ENCODE measurements at places on chromosomes 3 and 15.
A peak's percentile ranks its signal among the peaks of the same experiment; 100 is the strongest.

GRCh38 chr3:49120096-49120437, 556 bp downstream of the USP19 start:
- no peak for DNase-seq

GRCh38 chr3:156826896-156827882, 1.0 kb downstream of the LEKR1 start:
- DNase-seq: no peak

DNA sequence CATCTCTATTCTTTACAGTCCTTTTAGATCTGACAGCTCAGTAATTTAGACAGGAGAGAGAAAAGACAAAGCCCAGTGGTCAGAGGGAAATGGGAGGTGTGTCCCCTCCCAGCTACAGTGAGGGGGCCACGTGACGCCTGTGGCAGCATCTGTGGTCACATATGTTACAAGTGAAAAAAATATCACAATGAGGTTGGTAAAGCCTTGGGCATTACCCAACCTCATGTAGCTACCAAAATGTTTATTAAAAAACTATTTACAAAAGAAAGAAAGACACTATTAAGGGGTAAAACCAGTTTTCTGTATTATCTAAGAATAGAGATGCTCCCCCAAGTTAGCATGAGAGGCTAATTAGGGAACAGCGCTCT, 42.9 kb upstream of the PLCL2 start:
- DNase-seq: peak; percentile 13

DNA sequence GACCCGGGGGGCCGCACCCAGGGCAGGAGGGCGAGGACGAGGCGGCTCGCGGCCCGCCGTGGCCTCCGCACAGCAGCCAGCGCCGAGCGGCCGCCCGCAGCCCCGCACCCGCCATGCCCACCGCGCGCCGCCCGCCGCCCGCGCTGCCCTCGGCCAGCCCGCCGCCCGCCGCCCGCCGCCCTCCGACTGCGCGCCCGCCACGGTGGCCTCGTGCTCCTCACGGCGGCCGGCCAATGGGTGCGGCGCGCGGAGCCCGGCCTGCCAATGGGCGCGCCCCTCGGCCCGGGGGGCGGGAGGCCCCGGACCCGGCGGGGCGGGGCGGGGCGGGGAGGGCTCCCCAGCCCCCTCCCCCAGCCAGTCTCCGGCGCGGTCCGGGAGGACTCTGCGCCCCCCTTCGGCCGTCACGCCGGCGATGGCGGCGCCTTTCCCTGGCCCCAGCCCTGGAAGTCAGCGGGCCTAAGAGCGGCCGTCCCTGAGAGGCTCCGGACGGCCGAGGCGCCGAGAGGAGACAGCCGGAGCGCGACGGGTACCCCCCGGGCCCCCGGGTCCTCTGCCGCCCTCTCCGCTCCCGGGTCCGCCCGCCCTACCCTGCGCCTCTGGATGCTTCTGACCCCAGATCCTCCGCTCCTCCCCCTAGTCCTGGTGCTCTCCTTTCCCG, at the start of gene NT5DC2:
NT5DC2 (minus strand) TSS at position 235 of the 658 bp plus-strand sequence; CDS start at position 115, 120 bp downstream.
- DNase-seq: peak; percentile 93

GRCh38 chr3:38698061-38698460, 48.6 kb upstream of the SCN5A start:
- no peak for DNase-seq

- DNase-seq: no peak
Observed at GRCh38 chr3:149252272-149252671, 30.6 kb upstream of the CP start.

DNA sequence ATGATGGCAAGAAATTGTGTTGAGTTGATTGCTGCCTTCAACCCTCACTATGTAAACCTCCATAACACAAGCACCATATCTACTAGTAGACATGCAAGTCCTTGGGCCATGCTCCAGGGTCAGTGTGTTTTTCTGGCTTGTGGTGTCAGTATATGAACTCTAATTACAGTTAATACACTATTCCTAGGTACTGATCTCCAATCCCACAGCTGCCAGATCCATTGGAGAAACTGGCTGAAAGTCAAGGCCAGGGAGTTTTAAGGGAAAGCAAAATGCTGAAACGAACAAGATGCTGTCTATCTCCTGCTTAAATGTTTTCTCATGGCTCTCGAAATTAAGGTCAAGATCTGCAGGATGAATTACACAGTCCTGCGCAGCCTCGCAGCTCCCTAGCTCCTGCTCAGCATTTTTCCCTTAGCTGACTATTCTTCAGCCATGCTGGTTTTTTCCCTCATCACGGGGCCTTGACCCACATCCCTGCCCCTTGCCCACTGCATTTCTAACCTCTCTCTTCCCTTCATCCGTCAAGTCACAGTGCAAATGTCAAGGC, 425.0 kb upstream of the ADAMTS9 start:
- DNase-seq: no peak

DNA sequence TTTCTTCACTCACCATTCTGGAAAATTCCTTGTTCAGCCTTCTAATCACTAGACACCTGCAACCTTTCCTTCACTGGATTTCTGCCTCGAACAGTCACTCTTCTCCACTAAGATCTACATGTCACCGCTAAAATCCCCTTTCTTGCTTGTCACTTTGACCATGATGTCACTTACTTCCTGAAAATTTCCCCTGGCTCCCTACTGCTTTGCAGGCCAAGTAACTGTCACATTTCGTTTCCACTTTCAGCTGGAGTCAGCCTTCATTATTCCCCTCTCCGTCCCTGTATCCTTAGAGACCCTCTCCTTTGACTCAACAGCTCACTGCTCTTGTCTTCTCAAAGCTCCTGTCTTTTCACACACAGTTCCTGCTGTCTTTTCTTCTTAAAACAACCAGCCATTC, 15.9 kb downstream of the CHL1 start:
- DNase-seq: peak; percentile 9

- DNase-seq: no peak
Observed at GRCh38 chr3:172630316-172630715, 80.6 kb downstream of the NCEH1 start.

- DNase-seq: no peak
Observed at GRCh38 chr15:85540085-85540797, 159.8 kb downstream of the AKAP13 start.

DNA sequence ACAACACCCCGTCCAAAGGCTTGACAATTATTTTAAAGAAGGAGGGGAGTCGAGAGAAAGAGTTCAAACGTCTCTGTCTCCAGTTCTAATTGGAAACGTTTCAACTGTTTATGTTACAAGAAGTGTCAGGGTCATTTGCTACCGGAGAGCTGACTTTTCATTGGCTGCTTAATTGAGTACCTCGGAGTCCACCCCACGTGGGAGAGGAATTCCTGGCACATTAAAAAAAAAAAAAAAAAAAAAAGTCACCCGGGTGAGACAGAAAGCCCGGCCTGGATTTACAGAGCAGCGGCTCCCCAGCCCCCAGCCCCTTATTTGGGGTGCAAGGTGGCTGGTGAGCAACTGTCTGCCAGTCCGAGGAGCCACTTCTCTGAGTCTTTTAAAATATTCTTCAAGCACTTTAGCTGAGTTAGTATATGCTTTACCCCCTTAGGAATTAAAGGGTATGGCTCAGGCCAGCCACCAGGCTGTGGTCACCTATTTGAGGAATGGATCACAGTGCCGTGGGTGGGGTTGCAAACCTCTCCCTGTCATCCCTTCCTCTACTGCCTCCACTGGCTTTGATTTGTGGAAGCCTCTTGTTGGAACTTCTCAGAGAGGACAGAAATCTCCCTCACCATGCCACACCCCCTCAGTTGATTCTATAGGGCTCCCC, 3.9 kb upstream of the TLE3 start:
- DNase-seq: no peak

DNA sequence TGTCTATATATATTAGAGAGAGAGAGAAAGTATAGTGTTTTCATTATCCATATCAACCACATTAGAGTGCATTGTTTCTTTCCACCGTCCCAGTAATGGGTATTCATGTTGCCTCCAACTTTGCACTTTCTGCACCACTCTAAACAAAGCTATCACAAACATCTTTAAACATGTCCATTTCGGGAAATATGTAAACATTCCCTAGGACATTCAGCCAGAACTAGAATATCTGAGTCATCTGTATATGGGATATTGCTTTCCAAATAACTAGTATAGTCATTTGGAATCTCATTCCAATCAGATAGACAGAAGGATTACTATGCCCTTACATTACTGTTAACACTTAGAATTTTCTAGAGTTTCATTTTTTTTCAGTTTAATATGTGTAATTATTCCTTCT, 914.9 kb upstream of the EPHA6 start:
- no peak for DNase-seq

GRCh38 chr15:60972866-60973265, 256.2 kb downstream of the RORA start:
- DNase-seq: no peak

GRCh38 chr15:75178171-75178937, 23.3 kb upstream of the C15orf39 start:
- DNase-seq: no peak

GRCh38 chr15:75823860-75824613, 19.2 kb upstream of the UBE2Q2 start:
- no peak for DNase-seq

DNA sequence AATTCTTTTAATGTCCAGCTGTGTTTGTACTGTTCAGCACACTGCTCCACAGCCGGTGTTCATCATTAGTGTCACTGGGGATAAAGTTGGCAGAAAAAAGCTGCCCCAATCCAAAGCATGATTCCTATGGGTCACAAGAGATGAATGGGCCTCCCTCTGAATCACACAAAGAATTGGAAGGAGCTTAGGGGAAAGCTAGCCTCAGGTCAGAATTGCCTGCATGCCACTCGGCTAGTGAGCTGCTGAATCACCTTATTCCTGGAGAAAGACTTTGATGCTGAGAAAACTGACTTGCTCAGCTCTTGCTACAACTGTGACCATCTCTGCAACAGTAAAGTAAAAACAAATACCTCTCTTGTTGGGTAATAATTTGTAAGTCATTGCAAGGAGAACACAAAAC, 3.5 kb downstream of the CCK start:
- no peak for DNase-seq

GRCh38 chr15:34606131-34606530, 22.7 kb upstream of the GOLGA8B start:
- no peak for DNase-seq

DNA sequence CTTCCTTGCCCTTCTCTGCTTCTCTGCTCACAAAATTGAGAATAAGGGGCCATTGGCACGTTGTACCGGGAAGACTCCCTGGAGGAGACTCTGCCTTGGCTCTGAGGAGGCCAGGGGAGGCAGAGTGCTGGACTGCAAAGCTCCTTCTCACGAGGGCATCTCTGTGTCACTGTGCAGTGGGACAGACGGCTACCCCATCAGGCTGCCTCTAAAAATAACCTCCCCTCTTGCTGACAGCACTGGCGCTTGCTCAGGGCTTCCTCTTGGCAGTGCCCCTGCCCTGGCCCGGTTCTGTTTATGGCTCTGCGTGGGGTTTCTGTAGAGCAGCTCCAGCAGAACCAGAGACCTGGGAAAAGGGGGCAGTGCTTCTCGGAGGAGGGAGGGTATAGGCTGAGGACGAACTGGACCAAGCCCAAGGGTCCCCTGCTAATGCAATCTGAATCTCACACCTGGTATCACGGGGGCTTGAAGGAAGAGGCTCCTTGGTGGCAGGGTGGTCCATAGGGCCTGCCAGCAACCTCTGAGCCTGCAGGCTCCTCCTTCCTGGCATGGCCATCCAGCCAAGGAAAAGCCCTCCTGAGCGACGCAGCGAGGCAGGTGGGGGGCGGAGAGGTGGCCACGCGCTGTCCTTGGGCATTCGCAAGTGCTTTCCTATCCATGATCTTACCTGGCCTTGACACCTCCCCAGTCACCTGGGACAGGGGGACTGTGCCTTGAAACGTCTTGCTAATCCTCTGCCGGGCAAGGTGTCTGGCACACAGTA, 63.3 kb upstream of the TLE3 start:
- DNase-seq: no peak

- no peak for DNase-seq
Observed at GRCh38 chr3:194687638-194688199, 2.0 kb downstream of the FAM43A start.

DNA sequence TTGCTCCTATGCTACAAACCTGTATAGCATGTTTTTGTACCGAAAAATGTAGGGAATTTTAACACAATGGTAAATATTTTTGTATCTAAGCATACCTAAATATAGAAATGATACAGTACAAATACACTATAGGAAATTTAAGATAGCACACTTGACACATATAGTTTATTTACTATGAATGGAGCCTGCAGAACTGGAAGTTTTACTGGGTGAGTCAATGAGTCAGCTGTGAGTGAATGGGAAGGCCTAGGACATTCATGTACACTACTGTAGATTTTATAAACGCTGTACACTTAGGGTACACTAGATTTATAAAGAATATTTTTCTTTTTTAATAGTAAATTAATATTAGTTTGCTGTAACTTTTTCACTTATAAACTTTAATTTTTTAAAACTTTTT, 707.7 kb upstream of the EPHA6 start:
- DNase-seq: no peak

GRCh38 chr3:146865175-146865755, 260.1 kb upstream of the PLSCR5 start:
- no peak for DNase-seq

- DNase-seq: no peak
Observed at GRCh38 chr3:146817704-146818103, 212.6 kb upstream of the PLSCR5 start.

- DNase-seq: no peak
Observed at GRCh38 chr3:15331072-15331605, 1.2 kb downstream of the SH3BP5 start.

DNA sequence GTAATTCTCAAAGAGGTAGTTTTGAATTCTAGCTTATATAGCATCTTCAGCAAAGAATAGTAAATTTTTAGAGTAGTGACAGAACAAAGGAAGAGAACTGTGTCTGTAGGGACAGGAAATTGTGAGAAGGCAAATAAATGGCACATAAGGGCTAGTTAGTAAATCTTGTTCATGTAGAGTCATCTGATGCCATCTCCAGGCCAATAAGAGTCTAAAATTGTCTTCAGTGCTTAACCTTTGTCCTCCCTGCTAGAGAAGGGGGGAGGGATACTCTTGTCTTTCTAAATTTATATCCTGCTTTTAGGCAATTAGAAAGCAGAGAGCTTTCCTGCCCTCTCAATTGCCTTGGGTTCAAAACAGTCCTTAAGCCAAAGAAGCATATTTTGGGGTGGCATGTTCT, 87.0 kb upstream of the DNAJC19 start:
- DNase-seq: no peak

DNA sequence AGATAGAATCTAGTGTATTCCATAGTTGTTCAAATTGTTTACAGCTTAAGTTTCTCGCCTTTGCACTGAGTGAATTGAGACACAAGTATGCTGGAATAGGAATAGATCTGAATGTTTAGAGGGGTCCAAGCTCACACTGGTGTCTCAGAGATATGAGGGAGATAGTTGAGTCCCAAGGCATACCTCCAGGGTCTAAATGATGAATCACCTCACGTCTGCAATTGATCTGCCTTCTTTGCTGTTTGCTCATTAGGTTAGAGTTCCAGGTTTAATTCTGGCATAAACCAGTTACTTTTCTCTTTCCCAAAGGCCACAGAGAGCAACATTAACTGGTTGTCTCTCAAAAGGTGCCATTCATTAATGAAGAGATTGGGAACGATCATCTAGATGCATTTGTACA, 106.3 kb upstream of the MME start:
- DNase-seq: no peak
